ENCODE measurements at places on chromosomes 2 and 18.

DNA sequence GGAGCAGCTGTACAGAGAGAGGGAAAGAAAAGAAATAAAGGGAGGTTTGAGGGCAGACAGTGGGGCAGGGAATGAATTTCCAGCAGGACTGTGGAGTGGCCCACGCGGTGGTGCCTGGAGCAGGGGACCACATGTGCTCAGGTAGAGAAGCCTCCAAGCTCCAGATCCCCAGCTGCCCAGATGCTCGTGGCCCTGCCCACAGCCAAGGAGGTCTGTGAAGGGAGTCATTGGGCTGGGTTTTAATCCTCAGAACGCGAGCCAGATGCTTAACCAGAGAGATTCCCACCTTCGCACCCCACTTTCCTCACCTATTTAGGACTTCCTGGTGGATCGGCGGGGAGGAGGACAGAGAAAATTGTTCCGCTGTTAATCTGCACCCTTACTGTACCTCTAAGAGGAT lies 369.4 kb downstream of the PARD3B start:
- DNase-seq = no peak

DNA sequence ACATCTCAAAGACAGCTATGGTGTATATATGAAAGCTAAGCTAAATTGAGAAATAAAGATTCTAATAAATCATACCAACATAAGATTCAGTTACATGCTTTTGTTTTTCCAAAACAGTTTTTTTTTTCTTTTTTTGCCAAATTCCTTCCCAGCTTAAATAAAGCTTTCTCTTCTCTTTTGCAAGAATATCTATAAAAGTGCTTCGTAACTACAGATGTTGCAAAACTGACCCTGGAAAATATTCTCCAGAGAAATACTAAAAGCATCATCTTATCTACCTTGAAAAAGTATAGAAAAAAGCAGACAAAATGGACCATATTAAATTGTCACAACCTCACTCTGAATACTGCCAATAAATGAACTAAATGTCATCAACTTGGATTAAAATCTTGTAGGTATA lies 38.7 kb downstream of the FANCL start:
- DNase-seq = no peak

GRCh38 chr2:203553784-203554183 lies 18.7 kb upstream of the RAPH1 start:
- DNase-seq = no peak

GRCh38 chr2:128643221-128644065 lies 324.8 kb upstream of the HS6ST1 start:
- no peak for DNase-seq

GRCh38 chr2:65804777-65805176 lies 372.4 kb upstream of the SPRED2 start:
- DNase-seq = no peak

GRCh38 chr2:113831161-113831560 lies 58.7 kb upstream of the ACTR3 start:
- no peak for DNase-seq

DNA sequence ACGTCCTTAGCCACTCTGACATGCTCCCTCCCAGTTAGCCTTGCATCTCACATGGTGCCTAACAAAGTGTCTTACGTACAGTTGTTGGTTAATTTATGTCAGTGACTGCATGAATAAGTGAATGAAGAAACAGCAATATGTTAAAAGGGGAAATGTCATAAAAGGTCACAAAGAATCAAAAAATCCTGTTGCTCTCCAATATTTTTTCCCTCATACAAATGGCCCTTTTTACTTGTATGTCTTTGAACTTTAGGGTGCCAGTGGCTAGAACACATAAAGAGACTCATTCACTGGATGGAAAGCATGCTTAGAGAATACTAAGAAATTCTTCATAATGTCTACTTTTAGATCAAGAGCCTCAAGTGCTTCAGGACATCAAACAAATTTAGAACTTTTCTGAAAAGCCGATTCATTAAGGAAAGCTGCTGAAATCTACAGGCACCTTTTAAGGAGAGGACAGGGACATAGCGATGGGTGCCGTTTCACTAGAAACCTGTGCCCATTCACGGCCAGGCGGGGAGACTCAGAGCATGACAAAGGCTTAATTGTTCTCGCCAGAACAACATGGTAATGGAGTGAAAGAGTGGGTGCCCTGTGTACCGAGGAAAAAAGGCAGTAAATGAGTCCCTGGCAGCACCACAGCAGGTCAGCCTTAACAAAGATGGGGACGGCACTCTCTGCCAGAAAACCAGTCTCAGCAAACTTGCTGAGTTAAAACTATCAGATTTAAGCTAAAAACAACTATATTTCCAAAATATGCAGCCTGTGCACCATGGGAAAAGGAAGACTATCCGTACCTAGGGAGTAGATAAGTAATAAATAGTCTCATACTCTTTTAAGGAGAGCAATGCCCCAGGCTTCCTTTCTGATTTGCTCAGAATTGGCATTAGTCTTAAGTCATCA lies 71.6 kb upstream of the SPTBN1 start:
- no peak for DNase-seq

DNA sequence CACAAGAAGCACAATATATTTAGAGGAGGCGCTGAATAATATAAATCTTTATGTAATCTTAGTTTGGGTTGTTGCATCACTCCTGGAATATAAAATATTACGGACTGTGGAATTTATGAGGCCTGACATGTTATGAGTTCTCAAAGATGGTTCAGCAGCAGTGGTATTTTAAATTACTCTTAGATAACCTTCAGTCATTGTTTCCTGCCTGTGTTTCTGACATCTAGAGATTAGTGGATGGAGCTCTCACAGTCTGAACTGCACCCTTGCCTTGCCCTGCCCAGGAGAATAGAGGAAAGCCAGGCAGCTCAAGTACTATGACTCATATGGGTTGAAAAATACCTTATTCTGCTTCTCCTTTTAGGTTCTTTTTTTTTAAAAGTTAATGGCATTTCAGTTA lies 70.0 kb downstream of the ACSL3 start:
- no peak for DNase-seq

GRCh38 chr2:190431907-190432306 lies 23.8 kb downstream of the MFSD6 start:
- DNase-seq = no peak

GRCh38 chr2:235716875-235717496 lies 223.1 kb downstream of the AGAP1 start:
- peak; percentile 31 for DNase-seq

GRCh38 chr18:30451981-30452380 lies 590.6 kb downstream of the DSC3 start:
- DNase-seq = no peak

- DNase-seq = no peak
These were observed 42.5 kb upstream of the STK39 start for GRCh38 chr2:168289880-168290279.

- DNase-seq = no peak
These were observed 3.6 kb upstream of the COX7A2L start for GRCh38 chr2:42364658-42365057.

- DNase-seq = no peak
These were observed 19.3 kb upstream of the CD302 start for GRCh38 chr2:159817283-159817682.

DNA sequence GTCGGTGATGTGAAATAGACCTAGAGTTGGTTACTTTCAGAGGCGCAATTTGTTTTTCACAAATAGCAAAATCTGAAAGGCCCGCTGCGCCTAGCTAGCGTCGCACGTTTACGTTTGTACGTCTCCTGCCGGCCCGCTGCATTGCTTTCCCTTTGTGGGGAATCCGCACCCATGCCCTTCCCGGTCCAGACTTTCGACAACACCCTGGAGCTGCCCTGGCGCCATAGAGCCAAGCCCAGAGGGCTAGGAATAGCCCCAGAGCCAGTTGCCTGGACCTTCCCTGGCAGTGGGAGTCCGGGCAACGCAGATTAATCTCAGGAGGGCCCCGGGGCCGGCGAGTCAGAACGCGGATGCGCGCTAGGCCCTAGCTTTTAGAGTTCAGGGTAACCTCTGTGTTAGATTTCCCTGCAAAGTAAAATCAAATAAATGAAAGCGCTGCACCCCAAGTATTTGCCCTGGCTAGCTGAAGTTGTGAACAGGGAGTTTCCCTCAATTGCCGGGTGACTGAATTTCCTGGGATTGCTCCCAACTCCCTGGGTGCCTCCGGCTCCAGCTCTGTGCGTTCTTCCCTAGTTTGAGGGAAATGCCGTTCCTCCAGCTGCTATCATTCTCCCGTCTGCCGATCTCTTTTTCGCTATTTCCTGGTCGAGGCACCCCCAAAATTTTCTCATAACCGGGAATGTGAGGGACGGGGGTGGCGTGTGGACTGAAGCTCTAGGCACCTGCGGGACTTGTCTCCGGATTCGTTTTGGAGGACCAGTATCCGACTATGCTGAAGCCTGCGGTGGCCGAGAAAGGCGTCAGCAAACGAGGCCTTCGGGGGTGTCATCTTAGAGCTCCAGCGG lies 1.2 kb upstream of the EN1 start:
- DNase-seq = no peak

DNA sequence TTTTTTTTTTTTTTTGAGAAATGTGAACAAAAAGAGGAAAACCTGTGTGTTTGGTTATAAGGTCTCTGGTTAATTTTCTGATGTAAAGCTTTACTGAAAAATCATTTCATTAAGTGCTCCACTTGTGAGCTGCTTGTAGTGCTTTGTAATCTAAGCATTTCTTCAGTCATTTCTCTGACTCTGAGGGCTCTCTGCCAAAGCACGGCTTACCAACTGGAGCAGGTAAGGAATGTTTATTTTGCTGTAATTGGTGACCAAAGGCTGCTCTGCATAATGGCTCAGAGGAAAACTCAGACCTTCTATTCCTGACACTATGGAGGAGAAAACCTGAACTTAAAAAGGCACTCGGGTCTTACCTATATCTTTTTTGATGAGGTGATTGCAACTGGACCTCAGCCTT lies 848.8 kb downstream of the MBD2 start:
- peak; percentile 67 for DNase-seq

- DNase-seq = peak; percentile 85
These were observed 91.9 kb downstream of the PPP1R1C start for GRCh38 chr2:182077448-182078142.

GRCh38 chr2:128237911-128238697 lies 80.6 kb downstream of the HS6ST1 start:
- no peak for DNase-seq

DNA sequence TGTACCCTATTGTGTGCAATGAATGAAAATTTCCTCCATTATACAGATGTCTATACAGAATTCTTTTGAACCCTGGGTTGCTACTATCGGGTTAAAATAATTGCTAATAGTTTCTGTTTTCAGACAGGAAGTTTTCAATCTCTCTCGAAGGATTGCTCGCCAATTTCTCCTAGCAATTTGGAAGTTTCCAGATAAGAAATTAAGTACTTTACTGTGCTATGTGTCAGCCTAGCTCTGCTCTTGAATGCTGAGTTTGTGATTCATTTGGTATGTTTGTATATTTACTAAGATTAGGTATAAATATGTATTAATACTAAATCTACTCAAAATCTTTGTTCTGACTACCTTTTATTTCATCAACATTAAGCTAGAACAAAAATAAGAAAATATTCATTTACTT lies 74.6 kb upstream of the ARL5A start:
- no peak for DNase-seq

DNA sequence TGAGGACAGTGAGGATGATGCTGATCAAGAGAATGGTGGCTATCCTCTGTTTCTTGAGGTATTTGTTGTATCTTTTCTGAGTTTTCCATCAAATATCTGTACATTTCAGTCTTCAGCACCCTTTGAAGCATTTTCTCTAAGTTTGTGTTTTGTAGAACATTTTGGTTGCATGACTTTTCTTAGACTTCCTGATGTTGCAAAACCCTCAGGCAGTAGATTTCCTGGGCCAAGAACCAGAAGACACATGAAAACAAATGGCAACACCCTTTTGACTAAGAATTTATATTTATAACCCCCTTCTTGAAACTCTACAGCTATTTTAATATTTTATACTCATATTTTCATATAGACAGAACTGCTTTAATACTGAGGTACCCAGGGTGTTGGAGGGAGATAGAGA lies 16.2 kb downstream of the HNMT start:
- no peak for DNase-seq

- DNase-seq = no peak
These were observed 46.4 kb downstream of the ADI1 start for GRCh38 chr2:3472966-3473365.

DNA sequence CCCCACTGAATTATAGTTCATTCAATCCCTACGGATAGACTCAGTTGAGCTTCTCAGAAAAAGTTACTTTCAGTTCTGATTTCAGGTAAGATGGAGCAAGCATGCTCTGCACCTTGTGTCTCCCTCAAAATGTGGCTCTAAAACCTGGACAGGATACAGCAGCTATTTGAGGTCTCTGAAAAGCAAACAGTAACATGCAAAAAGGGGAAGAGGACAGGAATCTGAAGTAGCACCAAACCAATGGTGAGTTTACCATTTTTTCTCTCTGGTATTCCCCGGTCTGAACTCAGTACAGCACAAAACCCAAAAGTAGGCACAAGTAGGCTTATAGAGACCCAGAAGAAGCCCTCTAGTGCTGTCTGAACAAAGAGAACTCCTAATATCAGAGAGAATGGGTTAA lies 34.1 kb downstream of the LANCL1 start:
- no peak for DNase-seq

DNA sequence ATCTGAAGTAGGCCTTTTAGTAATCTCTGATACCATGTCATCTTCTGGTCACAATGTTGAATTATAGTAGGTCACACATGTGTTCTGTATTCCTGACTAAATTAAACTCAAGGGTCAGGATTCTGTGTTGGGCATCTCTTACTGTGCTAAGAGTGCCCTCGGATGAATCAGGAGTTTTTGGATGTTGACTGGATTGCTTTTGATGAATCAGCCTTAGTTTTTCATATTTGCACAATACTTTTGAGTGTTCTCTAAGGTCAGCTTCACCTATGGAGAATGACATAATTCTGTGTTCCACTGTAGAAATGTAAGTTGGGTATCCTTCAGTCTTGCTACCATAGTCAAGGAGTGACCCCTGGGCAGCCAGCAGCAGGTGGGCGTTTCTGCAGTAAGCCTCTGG lies 190.1 kb downstream of the PTPRM start:
- no peak for DNase-seq

DNA sequence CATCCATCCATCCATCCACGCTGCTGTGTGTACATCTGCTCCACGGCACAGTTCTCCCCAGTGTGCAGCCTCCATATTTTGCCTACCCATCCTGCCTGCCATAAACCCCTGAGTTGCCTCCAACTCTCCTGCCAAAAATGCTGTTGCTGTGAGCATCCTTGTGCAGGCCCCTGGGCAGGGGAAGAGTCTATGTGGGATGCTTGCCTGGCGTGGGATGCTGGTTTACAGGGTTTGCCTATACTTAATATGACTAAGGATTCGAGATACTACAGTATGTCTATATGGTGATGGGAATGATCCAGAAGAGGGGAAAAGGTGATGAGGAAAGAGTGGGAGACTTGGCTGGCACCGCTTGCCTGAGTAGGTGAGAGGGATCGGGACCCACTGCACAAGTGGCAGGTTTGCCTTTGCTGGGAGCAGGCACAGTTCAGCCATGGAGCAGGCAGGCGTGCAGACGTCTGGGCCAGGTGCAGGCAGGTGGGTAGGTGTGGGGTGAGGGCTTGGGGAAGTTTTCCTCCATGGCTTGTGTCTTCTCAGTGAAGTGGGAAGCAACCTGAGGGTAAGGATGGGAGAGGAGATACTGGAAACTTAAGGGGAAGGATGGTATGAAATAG lies 30.2 kb upstream of the FAHD2A start:
- DNase-seq = no peak

Data from NCI-H774 (cell line).